ENCODE measurements at places on chromosomes 12 and 14. TPM values are rescaled to one million over a fixed set of nuclear protein-coding genes. Genes with fewer than 3 reads are reported as not detected.

MOK gene
- total RNA-seq: 21.9 TPM

BICDL1 gene
- 4.7 TPM for total RNA-seq

OR4K17 gene
- not detected for total RNA-seq

SPSB2 gene
- total RNA-seq: 39.1 TPM

NTS gene
- 51.2 TPM for total RNA-seq

SLC15A4 gene
- 25.8 TPM for total RNA-seq

CISTR gene
- not detected for total RNA-seq

SLC2A13 gene
- total RNA-seq: 3.7 TPM

AGAP2 gene
- total RNA-seq: 0.13 TPM

P2RX2 gene
- total RNA-seq: not detected

GLIPR1L1 gene
- not detected for total RNA-seq

CABP1 gene
- total RNA-seq: 0.21 TPM

YEATS4 gene
- 45.9 TPM for total RNA-seq

GPR132 gene
- total RNA-seq: 0.56 TPM

KRAS gene
- total RNA-seq: 16.1 TPM

HHIPL1 gene
- 0.16 TPM for total RNA-seq

C12orf50 gene
- not detected for total RNA-seq

C14orf93 gene
- 2.4 TPM for total RNA-seq

RHEBL1 gene
- total RNA-seq: 3.4 TPM

LTBP2 gene
- 11.0 TPM for total RNA-seq

FAM90A1 gene
- not detected for total RNA-seq
